ENCODE measurements at places on chromosomes 4 and X. TPM values are rescaled to one million over a fixed set of nuclear protein-coding genes. Genes with fewer than 3 reads are reported as not detected.

The CT45A1 gene
- 15.2 TPM for polyA plus RNA-seq

The KLF8 gene
- 19.6 TPM for polyA plus RNA-seq

The GAGE12H gene
- not detected for polyA plus RNA-seq

The ACSL1 gene
- polyA plus RNA-seq: 21.6 TPM

The RXFP1 gene
- 9.8 TPM for polyA plus RNA-seq

The MCF2 gene
- polyA plus RNA-seq: 0.14 TPM

The CXorf49B gene
- polyA plus RNA-seq: not detected

The PAGE4 gene
- polyA plus RNA-seq: 0.55 TPM

The TREX2 gene
- polyA plus RNA-seq: 0.93 TPM

The ANXA3 gene
- 117 TPM for polyA plus RNA-seq

The ARX gene
- polyA plus RNA-seq: 0.26 TPM

The EFHC2 gene
- polyA plus RNA-seq: 3.7 TPM

The GIMD1 gene
- not detected for polyA plus RNA-seq

The LRAT gene
- 0.49 TPM for polyA plus RNA-seq

The CNKSR2 gene
- polyA plus RNA-seq: 7.2 TPM

The CNOT6L gene
- polyA plus RNA-seq: 33.5 TPM

The SLC30A9 gene
- polyA plus RNA-seq: 97.3 TPM

The IL1RAPL1 gene
- polyA plus RNA-seq: 0.33 TPM

The PFKFB1 gene
- polyA plus RNA-seq: 0.53 TPM

The SLC6A14 gene
- polyA plus RNA-seq: 0.56 TPM

The ARHGEF38 gene
- 7.6 TPM for polyA plus RNA-seq

The GCNA gene
- 2.0 TPM for polyA plus RNA-seq

The ART3 gene
- polyA plus RNA-seq: 0.61 TPM

The P2RY10 gene
- polyA plus RNA-seq: 0.51 TPM
